ENCODE measurements at places on chromosomes 16 and 17. TPM values are rescaled to one million over a fixed set of nuclear protein-coding genes. Genes with fewer than 3 reads are reported as not detected.
A peak's percentile ranks its signal among the peaks of the same experiment; 100 is the strongest.

GRCh38 chr16:1331712-1332617 lies 1.5 kb upstream of the BAIAP3 start:
- peak; percentile 91 for DNase-seq

SLC12A3 gene
- not detected for total RNA-seq

DNA sequence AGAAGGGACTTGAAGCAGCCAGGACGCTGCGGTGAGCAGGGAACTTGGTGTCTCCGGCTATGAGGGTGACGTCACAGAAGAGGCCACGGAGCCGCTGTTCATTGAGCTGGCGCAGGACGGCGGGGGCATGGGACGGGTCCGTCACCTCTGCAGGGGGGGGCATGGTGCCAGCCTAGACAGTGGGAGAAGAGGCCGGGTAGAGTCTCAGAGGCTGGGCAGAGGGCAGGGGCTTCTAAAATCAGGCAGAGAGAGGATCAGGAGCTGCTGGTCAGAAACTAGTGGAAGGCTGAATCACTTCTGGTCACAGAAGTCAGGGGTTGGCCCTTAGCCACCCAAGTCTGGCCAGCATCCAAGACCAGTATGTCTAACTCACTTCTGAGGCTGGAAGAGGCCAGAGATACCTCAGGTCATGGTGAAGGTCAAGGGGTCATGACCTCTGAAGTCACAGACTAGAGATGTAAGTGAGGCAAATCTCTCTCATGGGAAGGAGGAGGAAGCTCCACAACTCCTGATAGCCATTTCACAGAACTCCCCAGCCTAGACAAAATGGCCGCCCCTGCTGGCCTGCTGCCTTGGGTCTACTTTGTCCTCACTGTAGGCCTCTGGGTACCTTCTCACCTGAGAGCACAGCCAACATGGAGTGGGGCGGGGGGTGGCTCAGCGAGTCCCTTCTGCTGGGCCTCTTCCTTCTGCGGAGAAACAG lies 12.6 kb downstream of the ZBTB4 start:
- peak; percentile 82 for DNase-seq

CTRB1 gene
- not detected for total RNA-seq

PRRT2 gene
- total RNA-seq: under 0.01 TPM

- DNase-seq: peak; percentile 65
These were observed 338.5 kb downstream of the PMP22 start for GRCh38 chr17:14926526-14927122.

GRCh38 chr16:19507867-19508266 lies 14.0 kb downstream of the GDE1 start:
- DNase-seq: no peak

GNGT2 gene
- total RNA-seq: 1.5 TPM

SP6 gene
- total RNA-seq: 0.65 TPM

LGALS9B gene
- total RNA-seq: not detected

- no peak for DNase-seq
These were observed 79.8 kb downstream of the HELZ start for GRCh38 chr17:67165201-67165600.

DNA sequence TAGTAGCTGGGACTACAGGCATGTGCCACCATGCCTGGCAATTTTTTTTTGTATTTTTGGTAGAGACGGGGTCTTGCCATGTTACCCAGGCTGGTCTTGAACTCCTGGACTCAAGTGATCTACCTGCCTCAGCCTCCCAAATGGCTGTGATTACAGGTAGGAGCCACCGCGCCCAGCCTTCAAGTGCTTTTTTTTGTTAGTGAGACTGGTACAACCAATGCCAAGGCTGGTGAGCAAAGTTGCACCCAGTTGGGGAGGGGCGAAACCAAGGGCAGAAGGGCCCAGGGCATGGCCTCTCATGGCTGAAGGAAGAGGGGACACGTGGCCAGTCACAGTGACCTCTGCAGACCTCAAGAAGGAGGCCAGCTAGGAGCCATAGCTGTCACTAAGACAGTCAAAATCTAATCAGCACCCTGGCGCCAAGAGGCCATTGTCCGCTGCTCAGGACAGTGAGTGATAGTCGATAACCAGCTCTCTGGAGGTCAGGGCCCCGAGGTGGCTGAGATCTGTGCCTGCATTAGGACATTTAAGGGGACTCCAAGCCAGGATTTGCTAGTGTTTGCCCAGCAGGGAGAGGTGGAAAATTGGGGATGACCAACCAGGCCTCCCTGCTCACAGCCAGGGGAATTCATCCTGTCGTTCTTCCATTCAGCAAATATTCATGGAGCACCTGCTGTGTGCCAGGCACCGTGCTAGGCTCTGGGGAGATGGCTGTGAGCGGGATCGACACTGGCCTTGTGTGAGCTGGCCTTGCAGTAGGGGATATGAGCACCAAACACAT lies 10.2 kb downstream of the IL4R start:
- no peak for DNase-seq

CD79B gene
- total RNA-seq: 1.5 TPM

ARHGAP27 gene
- total RNA-seq: 19.0 TPM

EVI2B gene
- total RNA-seq: not detected

SRCIN1 gene
- total RNA-seq: under 0.01 TPM

- DNase-seq: no peak
These were observed 216.1 kb downstream of the ENGASE start for GRCh38 chr17:79290726-79291125.

DNA sequence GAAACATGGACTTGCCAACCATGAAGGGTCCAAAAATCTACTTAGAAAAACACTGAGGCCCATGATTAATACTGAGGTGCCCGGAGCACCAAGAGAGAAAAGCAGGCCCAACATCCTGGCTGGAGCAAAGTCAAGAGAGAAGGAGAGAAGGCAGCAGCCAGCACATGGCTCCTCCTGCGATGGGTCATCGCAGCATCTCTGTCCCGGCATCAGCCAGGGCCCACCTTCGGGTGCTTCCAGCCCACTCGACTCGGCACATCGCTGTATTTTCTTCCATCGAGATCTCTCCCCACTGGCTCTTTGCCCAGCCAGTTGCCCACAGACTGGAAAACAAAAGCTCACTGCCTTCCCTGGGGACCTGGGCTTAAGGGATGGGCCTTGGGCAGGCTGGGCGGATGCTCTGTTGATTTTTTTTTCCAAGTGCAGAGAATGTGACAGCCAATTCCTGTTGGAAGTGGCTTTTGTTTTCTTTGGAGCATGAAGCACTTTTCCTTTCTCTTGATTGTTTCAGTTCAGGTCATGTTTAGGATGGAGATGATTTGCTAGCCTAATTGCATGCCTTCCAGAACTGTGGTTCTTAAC lies 58.1 kb downstream of the CYB5B start:
- DNase-seq: peak; percentile 93

- DNase-seq: no peak
These were observed 1.3 kb upstream of the TMEM92 start for GRCh38 chr17:50272711-50273653.

DNA sequence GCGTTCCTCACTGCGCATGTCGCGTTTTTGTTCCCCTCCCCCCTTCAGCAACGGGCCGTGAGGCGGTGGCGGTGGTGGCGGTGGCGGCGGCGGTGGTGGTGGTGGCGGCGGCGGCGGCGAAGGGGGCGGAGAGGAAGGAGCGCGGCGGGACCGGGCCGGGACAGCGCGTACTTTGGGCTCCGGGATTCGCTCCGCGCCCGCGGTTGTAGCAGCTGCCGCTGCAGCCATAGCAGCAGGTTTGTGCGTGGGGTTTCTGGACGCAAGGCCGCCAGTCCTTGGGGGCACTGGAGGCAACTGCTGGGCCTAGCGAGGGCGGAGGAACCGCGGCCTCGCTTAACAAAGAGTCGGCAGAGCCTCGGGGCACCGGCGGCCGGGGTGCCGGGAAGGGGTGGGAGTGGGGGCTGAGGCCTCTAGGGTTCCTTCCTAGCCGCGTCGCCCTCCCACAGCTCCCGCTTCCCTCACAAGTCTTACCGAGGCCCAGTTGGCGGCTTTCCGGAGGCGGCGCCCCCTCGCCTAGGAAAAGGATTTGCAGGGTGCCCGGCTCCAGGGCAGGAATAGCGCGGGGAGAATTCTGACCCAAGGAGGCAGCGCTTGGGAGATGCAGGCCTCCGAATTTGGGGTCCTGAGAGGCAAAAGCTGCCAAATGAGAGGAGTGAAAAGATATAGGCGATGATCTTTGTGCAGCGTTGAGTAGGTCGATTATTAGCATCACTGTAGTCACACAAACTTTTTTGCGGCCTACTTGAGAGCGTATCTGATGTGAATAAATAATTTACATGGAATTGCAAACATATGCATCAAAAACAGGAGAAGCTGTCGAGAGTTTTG lies at the start of gene DDX42:
Gene DDX42, plus strand, starts transcription at position 30 of the 828 bp plus-strand sequence. CDS start 12,880 bp downstream, outside the sequence.
- peak; percentile 71 for DNase-seq

NKD1 gene
- under 0.01 TPM for total RNA-seq

KRT32 gene
- not detected for total RNA-seq

DNA sequence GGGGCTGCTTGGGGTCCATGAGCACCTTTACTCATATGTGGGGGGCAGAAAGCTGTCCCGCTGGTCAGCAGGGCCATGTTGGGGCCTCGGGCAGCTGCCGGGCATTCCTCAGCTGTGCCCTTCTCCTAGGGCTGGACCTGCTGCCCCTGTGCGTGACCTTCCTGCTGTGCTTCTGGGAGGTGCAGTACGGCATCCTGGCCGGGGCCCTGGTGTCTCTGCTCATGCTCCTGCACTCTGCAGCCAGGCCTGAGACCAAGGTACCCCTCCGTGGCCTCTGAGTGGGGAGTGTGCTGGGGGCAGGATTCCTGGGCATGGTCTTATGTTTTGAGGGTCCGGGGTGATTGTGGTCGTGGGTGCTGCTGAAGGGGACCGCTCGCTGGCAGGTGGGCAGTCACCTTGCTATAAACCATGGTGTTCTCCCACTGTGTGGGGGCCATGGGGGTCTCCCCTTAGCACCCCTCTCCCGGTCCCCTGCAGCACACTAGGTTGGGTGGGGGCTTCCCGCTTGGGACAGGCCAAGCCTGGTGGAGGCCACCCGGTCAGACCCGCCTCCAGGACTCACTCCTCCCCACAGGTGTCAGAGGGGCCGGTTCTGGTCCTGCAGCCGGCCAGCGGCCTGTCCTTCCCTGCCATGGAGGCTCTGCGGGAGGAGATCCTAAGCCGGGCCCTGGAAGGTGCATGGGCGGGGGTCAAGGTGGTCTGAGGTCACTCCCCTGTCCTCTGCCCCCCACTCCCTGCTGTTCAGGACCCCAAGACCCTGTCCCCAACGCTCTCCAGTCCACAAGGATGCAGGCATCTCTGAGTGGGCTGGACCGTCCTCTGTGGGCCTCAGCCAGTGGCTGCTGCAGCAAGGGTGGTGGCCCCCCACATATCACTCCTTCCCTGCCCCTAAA lies 12.4 kb upstream of the RNF213 start:
- no peak for DNase-seq

DNA sequence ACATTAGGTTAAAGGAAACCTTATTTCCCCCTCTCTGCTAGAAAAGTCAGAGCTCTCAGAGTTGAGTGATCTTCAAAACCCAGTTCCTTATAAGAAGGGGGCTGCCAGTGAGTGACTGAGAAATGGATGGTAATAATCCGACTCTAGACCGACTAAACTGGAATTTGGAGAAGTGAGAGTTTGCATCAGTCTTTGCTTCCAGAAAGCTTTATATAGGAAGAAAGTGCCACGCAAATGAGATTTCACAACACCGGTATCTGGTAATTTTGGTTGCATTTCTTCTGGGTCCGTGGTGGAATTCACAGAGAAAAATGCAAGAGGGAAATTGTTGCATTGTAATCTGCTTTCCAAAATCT lies 271.4 kb downstream of the MAF start:
- no peak for DNase-seq

DNA sequence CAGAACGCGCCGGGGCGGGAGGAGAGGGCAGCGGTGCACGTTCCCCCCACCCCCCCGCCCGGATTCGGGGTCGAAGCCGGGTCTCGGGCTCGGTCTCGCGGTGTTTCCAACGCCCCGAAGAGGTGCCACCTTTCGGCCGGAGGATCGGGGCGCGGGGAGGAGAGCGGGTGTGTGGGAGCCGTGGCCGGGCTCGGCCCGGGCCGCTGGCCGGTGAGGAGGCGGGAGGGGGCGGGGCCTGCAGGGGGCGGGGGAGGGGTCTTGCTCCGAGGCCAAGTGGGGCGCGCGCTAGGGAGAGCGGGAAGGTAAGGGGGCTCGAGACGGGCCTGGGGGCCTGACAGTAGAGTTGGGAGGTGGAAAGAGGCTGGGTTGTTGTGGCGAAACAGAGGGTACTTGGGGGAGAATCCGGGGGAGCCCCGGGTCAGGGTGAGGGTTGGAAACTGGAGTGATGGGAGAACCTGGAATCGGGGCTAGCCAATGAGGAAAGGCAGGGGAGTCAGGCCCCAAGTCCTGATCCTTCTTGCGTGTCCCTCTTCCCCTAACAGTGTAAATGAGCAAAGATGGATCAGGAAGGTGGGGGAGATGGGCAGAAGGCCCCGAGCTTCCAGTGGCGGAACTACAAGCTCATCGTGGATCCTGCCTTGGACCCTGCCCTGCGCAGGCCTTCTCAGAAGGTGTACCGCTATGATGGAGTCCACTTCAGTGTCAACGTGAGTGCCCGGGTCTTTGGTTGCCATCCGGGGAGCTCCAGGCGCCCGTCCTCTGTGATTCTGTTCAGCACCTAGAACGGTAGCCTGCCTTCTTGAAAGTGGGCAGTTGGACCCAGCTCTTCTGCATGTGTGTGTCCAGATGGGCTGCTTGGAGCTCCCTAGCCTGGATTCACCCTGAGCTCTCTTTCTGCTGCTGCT lies 873 bp downstream of the SETD1A start:
- DNase-seq: peak; percentile 57

DNA sequence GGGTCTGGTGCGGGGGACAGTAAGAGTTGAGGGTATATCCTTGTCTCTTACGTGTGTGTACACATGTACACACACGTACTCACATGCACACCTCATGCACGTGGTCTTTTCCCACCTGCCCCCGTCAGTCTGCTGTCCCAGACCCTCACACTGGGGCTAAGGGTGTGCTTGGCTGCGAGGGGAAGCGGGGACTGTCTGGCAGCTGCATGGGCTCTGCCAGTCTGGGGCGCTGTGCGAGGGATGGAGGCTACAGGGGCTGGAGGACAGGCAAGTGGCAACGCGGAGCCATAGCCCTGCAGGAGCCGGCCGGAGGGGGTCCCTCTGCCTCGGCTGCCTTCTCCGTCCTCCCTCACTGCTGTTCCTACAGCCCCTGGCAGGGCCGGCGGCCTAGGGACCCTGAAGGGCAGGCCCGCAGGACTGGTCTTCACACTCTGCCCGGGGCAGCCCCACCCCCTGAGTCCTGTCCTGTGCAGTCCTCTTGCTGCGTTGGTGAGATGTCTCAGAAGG lies 20.8 kb upstream of the SLC38A10 start:
- DNase-seq: no peak

DNA sequence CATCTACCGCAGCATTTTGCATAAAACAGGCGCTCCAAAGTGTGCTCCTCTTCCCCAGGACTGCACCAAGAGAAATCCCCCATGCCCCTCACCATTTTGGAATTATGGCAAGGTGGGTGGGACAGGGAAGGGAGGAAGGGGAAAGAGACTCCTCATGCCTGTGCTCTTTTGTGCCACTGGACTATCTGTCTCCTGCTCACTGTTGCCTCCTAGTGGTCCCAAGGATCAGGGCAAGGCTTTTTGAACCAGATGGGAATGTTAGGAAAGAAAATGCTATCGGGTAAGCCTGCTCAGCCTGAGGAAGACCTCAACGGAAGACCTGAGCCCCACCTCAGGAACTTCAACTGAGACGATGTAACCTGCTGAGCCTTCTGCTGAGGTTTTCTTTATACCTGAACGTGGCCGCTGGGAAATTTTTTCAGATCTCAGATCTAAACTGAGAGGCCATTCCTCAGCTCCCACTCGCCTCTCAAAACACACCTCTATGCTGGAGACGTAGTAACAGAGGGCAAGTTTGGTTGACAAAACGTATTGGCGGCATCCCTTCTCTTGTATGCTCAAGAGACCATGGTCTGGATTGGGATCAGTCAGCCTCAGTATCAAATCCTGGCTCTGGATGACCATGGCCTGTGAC lies 58.3 kb downstream of the SPACA3 start:
- DNase-seq: peak; percentile 56

All from lung microvascular endothelial cell (primary cell).